ENCODE measurements at places on chromosomes 1 and 21.

- no peak for DNase-seq
Observed at GRCh38 chr21:36610201-36610600, 88.7 kb upstream of the SIM2 start.

DNA sequence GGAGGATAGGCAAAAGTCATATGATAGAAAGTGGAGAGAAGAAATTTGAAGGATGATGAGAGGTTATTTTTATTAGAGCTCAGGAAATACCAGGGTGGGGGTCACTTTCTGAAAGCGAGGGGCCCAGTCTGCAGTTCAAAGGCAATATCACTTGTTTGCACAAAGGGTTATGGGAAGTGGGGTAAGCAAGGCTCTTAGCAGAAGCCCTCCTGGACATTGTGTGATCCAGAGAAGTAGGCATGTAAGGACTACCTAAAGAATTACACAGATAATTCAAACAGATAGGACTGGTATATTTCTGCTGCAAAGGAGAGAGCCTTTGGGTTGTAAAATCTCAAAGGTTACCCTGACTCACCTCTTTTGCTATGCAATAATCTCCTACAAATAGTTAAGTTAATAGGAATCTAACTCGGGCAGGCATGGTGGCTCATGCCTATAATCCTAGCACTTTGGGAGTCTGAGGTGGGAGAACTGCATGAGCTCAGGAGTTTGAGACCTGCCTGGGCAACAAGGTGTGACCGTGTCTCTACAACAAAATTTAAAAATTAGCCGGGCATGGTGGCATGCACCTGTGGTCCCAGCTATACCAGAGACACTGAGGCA is 25.2 kb upstream of the PRRC2C start:
- no peak for DNase-seq

- no peak for DNase-seq
Observed at GRCh38 chr1:191869790-191870312, 288.4 kb upstream of the RGS18 start.

- DNase-seq, result no peak
Observed at GRCh38 chr21:33041981-33042380, 16.2 kb downstream of the OLIG2 start.
